ENCODE measurements at places on chromosomes 3 and 15. TPM values are rescaled to one million over a fixed set of nuclear protein-coding genes. Genes with fewer than 3 reads are reported as not detected.

Gene SNX22
- 1.6 TPM for total RNA-seq

GRCh38 chr3:134149286-134149685, 101.4 kb downstream of the RYK start:
- no peak for DNase-seq

Gene ACKR4
- total RNA-seq = not detected

- DNase-seq = no peak
These were observed 535.6 kb upstream of the AGTR1 start for GRCh38 chr3:148162132-148162531.

DNA sequence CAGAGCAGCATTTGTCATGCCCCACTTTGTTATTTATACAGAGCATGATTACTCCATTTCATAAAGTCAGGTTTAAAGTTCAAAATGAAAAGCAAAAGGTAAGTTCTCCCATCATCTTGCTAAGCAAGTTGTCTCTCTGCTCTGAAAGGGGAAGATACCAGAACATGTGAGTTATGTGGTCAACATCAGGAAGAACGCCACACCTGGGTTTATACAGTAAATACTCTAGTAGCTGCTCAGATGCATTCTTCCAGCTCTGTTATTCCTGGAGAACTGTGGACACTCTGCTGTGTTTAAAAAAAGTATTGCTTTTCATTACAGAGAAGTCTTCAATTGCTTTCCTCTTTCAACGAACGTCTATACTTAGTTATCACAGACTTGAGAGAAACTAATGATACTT, 145.7 kb downstream of the PLCL2 start:
- no peak for DNase-seq

All from endodermal cell (in vitro differentiated cells).